ENCODE measurements at places on chromosomes 3 and 15.

DNA sequence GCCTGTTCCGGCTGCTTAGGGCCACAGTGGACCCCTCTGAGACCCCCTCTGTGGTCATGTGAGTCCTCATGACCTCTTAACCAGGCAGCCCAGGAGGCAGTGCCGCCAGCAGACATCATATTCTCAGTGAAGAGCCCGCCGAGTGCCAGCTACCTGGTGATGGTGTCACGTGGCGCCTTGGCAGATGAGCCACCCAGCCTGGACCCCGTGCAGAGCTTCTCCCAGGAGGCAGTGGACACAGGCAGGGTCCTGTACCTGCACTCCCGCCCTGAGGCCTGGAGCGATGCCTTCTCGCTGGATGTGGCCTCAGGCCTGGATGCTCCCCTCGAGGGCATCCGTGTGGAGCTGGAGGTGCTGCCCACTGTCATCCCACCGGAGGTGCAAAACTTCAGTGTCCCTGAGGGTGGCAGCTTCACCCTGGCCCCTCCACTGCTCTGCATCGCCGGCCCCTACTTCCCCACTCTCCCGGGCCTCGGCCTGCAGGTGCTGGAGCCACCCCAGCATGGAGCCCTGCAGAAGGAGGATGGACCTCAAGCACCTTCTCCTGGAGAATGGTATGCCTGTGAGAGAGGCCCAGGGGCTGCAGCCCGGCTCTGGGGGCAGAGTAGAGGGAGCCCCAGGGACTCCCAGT is 176.1 kb downstream of the TBC1D2B start:
- DNase-seq: peak; percentile 38

GRCh38 chr3:7960601-7961000 is 541.0 kb upstream of the LMCD1 start:
- no peak for DNase-seq

GRCh38 chr3:182067423-182067822 is 355.7 kb downstream of the SOX2 start:
- DNase-seq: no peak

GRCh38 chr3:104521606-104522336 is 844.9 kb upstream of the ALCAM start:
- no peak for DNase-seq

DNA sequence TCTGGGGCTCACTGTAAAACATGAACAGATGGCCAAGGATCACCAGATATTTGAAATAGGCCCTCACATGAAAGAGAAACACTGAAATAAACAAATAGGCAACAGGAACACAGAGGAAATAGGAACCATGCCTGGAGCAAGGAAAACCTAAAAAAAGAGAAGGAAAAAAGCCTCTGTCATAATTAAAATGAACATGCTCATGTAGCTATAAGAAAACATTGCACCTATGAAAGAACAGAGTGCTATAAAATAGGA is 102.4 kb downstream of the RAB11A start:
- DNase-seq: no peak

DNA sequence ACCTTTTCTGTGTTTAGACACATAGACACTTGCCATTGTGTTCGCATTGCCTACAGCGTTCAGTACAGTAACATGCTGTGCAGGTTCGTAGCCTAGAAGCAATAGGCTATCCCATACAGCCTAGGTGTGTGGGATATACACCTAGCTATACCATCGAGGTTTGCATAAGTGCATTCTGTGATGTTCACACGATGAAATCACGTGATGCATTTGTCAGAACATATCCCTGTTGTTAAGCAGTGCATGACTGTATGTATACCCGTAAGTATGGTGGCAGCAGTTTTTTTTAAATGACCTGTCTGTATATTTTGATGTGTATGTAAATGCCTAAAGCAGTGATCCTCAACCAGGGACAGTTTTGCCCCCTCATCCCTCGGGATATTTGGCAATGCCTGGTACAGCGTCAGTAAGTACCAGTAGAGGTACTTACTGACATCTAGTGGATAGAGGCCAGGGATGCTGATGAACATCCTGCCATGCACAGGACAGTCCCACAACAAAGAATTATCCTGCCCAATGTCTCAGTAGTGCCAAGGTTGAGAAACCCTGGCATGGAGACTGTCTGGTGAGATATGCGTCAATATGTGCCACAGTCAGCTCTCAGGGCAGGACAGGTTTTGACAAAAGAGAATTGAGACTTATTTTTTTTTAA is 129.1 kb downstream of the HCN4 start:
- no peak for DNase-seq

- DNase-seq: peak; percentile 35
Measured at GRCh38 chr3:38565339-38566214, 69.4 kb downstream of the EXOG start.

DNA sequence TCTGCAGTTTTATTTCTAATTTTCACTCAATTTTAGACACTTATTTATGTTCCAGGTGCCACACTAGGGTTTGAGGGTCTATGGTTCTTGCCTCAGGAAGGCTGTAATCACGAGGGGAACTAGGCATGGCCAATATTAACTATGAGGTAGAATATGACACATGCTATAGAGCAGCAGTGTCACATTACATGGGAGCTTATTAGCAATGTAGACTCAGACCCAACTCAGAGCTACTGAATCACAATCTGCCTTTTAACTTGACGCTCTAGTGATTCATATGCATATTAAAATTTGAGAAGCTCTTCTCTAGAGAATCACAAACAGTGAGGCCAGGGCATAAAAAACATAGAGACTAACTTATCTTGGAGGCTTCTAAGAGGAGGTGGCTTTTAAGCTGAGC is 32.8 kb upstream of the MRPL3 start:
- DNase-seq: no peak

DNA sequence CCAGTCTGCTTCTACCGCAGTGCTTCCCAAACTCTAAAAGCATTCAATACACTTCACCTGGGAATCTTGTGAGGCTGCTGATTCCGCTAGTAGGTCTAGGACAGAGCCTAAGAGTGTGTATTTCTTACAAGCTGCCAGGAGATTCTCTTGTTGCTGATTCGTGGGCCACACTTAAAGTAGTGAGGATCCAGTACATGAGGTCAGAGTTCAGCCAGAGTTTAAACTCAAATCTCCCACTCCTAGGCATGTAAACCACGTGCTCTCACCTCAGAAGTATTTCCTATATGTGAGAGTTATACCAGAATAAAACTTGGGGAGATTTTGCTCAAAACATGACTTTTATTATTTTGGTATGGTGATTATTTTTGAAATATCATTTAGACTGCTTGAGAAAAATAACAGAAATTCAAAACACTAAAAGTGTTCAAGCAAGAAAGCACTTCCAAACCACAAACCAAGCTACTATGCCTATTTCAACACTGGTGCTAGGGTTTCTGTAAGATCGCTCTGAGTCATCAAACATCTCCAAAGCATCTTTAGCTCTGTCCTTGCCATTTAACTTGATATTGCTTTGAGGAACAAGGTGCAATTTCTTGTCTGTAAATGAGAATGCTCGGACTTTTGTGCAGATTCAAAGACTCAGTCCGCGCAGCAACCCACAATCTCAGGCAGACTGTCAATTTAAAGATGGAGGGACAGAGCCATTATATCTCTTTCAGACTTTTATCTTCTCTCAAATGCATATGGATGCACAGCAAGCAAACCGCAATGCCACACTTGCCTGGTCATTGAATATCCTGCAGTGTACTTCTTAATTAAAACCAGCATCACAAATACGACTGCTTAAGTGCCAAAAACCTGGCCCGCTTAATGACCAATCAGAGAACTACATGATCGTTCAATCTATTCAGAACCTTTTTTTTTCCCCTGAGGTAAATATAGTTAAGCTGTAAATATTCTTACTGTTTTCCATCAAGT is 59.8 kb downstream of the AGTR1 start:
- DNase-seq: no peak

DNA sequence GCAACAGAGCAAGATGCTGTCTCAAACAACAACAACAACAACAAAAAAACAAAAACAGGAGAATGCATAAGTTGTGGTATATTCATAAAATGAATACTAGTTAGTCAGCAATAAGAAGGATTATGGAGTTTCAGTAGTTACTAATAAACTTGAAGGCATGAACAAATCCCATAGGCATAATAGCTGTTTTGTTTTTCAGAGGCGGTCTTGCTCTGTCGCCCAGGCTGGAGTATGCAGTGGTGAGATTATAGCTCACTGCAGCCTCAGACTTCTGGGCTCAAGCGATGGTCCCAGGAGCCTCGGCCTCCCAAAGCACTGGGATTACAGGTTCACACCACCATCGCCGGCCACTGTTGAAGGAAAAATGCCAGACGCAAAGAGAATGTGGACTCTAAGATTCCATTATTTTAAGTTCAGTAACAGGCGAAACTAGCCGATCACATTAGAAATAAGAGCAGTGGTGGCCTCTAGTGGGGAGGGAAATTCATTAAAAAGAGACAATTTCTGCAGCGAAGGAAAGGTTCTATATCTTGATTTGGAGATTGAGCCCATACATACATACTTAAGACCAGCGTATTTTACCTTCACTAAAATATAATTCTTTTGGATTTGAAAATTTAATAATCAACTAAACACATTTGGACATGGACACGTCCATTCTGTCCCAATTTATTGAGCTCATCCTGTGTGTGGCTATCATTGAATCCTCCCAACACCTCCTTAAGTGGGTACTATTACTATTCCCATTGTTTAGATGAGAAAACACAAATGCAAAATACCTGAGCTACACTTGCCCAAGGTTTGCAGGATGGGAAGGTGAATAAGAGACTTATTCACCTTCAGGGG is 27.4 kb upstream of the HDAC11 start:
- DNase-seq: no peak

DNA sequence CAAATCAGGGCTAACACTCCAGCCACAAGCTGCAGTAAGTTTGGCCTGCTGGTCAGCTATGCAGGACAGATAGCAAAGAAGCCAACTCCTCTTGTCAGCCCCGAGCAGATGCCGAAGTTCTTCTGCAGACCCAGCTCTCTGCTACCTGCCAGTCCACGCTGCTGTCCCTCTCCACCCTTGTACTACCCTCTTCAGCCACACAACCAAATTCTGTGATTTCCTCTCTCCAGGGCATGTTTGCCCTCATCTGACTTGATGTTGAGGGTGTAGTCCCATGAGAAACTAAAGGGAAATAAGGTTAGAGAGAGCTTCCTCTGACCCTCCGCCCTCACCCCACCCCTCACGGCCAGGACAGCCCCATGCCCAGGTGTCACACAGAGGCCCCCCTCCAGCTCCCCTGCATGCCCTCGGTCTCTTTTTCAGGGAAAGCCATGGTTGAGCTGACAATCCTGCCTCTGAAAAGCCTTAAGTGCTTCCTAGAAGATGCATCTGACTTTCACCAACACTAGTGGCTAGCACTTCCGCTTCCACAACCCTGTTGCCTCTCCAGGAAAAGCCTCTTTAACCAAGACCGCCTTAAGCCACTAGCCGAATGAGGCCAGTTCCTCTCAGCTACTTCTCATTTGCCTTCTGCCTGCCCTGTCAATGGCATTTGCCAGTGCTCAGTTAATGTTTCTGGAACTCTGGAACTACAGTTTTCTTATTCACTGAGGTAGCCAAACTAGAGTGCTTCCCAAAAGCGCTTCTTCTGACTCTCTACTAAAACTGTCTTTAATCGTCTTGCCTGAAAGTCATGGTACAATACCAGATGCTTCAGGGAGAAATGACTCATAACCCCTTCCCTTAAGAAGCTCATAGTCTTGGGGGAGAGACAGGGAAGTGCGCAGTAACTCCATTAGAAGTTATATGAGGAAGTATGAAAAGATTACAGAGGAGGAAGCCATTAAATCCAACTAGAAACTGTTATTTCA is 300.4 kb upstream of the STT3B start:
- no peak for DNase-seq

- no peak for DNase-seq
Measured at GRCh38 chr3:35944926-35945710, 305.8 kb downstream of the ARPP21 start.

DNA sequence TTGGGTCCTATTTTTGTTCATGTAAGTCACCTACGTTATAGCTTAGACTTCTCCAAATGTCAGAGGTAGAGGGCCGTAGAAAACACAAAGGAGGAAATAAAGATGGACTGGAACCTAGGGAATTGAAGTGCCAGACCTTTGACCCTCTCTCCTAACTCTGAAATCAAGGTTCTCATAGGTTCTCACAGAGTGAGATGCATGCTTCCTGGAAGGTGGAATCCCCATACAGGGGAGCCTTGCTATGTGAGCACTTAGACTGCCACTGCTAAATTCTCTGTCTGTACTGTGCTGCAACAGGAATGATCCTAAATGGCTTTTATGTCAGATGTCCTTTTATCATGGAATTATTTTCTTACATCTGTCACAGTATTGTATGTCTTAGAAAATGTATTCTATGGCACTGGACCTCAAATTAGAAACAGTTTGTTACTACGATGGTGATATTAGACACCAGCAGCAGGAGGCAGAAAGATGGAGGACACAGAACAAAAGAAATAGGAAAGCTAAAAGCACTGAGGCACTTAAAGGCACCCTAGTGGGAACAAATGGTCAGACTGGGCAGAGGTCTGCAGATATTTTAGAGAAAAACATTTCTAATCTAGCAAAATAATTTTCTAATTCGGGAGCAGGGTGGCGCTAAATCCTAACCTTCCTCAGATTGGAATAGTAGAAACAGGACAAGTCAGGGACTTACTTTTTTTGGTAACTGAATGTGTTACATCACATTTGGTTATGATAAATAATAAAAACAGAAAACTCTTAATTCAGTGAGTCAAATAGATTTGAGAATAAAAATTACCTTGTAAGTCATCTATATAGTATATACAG is 60.2 kb upstream of the CDAN1 start:
- no peak for DNase-seq
